Neural crest cell (in vitro differentiated cells): ENCODE measurements at places on chromosomes 6 and 20. TPM values are rescaled to one million over a fixed set of nuclear protein-coding genes. Genes with fewer than 3 reads are reported as not detected.
A peak's percentile ranks its signal among the peaks of the same experiment; 100 is the strongest.

GRCh38 chr6:151313066-151313491, 73.3 kb downstream of the AKAP12 start:
- peaks cover 17% of the 10 kb centered on the region for H3K4me1 ChIP-seq
- H3K27ac ChIP-seq = no peak overlapping the region
- H3K36me3 ChIP-seq = peaks cover 3% of the 10 kb centered on the region

- H3K4me1 ChIP-seq = peaks cover 4% of the 10 kb centered on the region
- no peak for DNase-seq
- no peaks in the 10 kb centered on the region for H3K27me3 ChIP-seq
- H3K27ac ChIP-seq = no peak overlapping the region
- H3K4me3 ChIP-seq = no peak overlapping the region
- H3K36me3 ChIP-seq = no peaks in the 10 kb centered on the region
Measured at GRCh38 chr6:147738099-147738498, 229.6 kb downstream of the SAMD5 start.

GRCh38 chr20:36101192-36101591, 53.3 kb upstream of the EPB41L1 start:
- H3K36me3 ChIP-seq = no peaks in the 10 kb centered on the region
- DNase-seq = no peak
- H3K27me3 ChIP-seq = peaks cover 4% of the 10 kb centered on the region
- H3K27ac ChIP-seq = no peak overlapping the region
- H3K4me3 ChIP-seq = no peak overlapping the region

- no peaks in the 10 kb centered on the region for H3K4me1 ChIP-seq
- no peak for DNase-seq
- H3K27ac ChIP-seq = no peak overlapping the region
- peaks cover 16% of the 10 kb centered on the region for H3K36me3 ChIP-seq
- H3K4me3 ChIP-seq = no peak overlapping the region
Measured at GRCh38 chr20:37007898-37008649, 56.6 kb upstream of the SAMHD1 start.

CD164 gene
- total RNA-seq = 73.1 and 81.6 TPM in 2 replicates

- DNase-seq = peak; percentile 57
- H3K27me3 ChIP-seq = no peaks in the 10 kb centered on the region
- H3K36me3 ChIP-seq = peaks cover 12% of the 10 kb centered on the region
- H3K4me1 ChIP-seq = peaks cover 47% of the 10 kb centered on the region
Measured at GRCh38 chr6:163414117-163414945, at the start of gene QKI. TSS of gene QKI (plus strand) at chr6:163414718. CDS start at chr6:163415194, 476 bp downstream.

GRCh38 chr20:2729251-2729713, 36.7 kb downstream of the EBF4 start:
- peaks cover 14% of the 10 kb centered on the region for H3K36me3 ChIP-seq
- H3K27me3 ChIP-seq = peaks cover 59% of the 10 kb centered on the region
- H3K27ac ChIP-seq = no peak overlapping the region
- DNase-seq = no peak
- H3K4me1 ChIP-seq = no peaks in the 10 kb centered on the region

UBD gene
- total RNA-seq = not detected in 2 replicates

DNA sequence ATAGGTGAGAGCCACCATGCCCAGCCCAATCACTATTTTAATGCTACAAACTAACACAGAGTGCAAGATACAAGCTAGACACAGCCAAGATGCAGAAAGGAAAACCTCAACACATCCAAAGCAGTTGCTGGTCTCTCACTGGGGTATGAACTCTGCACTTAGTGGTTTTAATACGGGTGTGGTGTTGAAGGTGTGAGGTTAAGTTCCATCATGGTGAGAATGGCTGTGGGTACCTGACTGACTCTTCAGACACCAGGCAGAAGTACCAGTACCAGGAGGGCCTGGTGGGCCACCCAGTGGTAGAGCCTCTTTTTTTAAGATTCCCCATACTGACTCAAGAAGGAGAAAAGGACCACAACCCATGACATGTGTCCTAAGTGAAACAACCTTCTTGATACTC, 13.0 kb downstream of the GNAS-AS1 start:
- H3K27me3 ChIP-seq = peaks cover 72% of the 10 kb centered on the region
- peaks cover 14% of the 10 kb centered on the region for H3K36me3 ChIP-seq
- DNase-seq = no peak
- no peaks in the 10 kb centered on the region for H3K4me1 ChIP-seq
- H3K4me3 ChIP-seq = no peak overlapping the region

NOL7 gene
- 54.7 and 63.6 TPM in 2 replicates for total RNA-seq

STK35 gene
- total RNA-seq = 35.7 and 36.0 TPM in 2 replicates

DNA sequence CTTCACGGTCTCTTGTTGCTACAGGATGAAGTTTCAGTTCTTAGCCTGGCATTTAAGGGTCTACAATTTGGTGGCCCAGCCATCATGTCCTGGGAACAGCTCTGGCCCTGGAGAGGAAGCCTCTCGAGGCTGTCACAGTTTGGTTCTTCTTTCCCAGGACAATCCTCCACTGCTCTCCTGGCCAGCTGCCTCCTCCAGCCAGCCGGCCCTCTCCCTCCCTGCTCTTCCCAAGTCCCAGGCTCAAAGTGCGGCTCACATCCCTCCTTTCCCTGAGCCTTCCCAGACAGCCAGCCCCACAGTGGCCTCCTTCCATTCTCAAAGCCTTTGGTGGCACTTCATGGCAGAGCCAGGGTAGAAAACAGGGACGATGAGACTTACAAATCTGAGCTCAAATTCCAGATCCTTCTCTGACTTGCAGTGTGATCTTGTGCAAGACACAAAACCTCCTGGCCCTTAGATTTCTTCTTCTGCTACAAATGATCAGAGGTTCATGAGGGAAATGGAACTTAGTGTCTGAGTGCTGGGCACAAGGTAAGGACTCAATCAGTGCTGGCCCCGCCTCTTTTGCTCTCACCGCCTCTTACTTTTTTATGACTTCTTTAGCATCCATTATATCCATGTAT, 223.8 kb upstream of the ECI2 start:
- H3K36me3 ChIP-seq = no peaks in the 10 kb centered on the region
- no peak overlapping the region for H3K4me3 ChIP-seq
- no peak for DNase-seq
- peak overlapping the region; percentile 82 for H3K27ac ChIP-seq

GRCh38 chr6:163738304-163738703, 323.8 kb downstream of the QKI start:
- no peak overlapping the region for H3K27ac ChIP-seq
- no peaks in the 10 kb centered on the region for H3K27me3 ChIP-seq
- no peak overlapping the region for H3K4me3 ChIP-seq
- peaks cover 4% of the 10 kb centered on the region for H3K4me1 ChIP-seq
- no peaks in the 10 kb centered on the region for H3K36me3 ChIP-seq

GRCh38 chr6:159084493-159085091, 39.8 kb upstream of the TAGAP start:
- peaks cover 2% of the 10 kb centered on the region for H3K27me3 ChIP-seq
- H3K27ac ChIP-seq = no peak overlapping the region
- no peaks in the 10 kb centered on the region for H3K36me3 ChIP-seq
- H3K4me1 ChIP-seq = no peaks in the 10 kb centered on the region
- H3K4me3 ChIP-seq = no peak overlapping the region

ECT2L gene
- total RNA-seq = not detected in 2 replicates

DNA sequence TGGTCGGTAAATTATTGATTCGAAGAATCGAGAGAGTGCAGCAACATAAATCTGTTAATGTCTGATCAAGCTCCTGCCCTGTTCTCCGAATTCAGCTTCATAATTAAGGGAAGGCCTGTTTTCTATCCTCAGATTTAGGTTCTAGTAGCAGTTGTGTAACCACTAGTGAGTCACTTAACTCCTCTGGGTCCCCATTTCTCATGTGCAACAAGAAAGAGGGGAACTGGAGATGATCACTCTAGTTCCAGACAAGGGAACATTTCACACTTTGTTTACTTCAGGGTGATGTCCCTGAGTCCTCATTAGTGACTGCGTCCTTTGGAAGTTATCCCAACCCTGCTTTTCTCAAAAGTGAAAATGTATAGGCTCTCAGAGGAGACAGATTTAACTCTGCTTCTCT, 68.1 kb upstream of the RNF146 start:
- H3K27me3 ChIP-seq = no peaks in the 10 kb centered on the region
- H3K27ac ChIP-seq = no peak overlapping the region
- no peaks in the 10 kb centered on the region for H3K36me3 ChIP-seq
- DNase-seq = no peak
- no peak overlapping the region for H3K4me3 ChIP-seq
